ENCODE measurements at places on chromosomes 6 and 20.

GRCh38 chr20:21303872-21304586 is 898 bp downstream of the XRN2 start:
- DNase-seq, result no peak

DNA sequence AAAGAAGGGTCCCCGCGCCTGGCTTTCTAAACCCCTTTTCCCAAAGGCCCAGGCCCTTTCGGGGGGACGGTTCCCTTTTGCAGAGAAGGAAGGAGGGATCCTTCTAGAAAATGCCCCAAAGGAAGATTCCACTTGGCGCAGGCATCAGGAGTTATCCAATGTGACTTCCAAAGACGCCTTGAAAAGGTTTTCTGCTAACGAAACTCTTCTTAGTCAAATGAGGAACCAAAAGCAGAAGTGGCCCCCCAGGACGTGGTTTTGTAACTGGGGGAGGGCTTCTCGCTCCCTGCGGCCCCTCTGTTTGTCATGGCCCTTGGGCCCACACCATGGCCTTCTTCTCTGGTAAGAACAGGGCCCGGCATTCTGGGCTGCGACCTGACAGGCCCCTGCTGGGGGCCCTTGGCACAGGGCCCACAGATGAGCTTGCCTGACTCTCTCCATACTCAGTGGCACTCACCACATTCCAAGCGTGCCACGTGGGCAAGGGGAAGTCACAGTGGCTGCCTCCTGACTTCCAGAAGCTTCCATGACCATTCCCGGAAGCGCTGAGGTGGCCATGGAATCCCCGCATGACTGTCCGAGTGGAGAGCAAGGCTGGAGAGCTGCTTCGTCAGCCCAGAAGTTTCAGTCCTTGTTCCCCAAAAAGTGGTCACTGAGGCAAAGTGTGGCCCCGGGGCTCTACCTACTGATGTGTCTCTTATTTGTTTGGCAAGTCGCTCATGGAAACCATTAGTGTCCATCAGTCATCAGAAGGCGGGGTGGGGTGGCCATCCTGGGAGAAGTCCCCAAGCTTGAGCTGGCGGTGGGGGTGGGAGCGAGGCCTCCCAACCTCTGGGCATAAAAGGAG is 834 bp upstream of the CTSZ start:
- DNase-seq, result no peak

- no peak for DNase-seq
These were observed 335.1 kb downstream of the HDGFL1 start for GRCh38 chr6:22904431-22904830.

- DNase-seq, result no peak
These were observed 51.2 kb upstream of the TPD52L1 start for GRCh38 chr6:125102411-125102810.

GRCh38 chr6:99347804-99348203 is 1.7 kb downstream of the FAXC start:
- DNase-seq, result no peak

DNA sequence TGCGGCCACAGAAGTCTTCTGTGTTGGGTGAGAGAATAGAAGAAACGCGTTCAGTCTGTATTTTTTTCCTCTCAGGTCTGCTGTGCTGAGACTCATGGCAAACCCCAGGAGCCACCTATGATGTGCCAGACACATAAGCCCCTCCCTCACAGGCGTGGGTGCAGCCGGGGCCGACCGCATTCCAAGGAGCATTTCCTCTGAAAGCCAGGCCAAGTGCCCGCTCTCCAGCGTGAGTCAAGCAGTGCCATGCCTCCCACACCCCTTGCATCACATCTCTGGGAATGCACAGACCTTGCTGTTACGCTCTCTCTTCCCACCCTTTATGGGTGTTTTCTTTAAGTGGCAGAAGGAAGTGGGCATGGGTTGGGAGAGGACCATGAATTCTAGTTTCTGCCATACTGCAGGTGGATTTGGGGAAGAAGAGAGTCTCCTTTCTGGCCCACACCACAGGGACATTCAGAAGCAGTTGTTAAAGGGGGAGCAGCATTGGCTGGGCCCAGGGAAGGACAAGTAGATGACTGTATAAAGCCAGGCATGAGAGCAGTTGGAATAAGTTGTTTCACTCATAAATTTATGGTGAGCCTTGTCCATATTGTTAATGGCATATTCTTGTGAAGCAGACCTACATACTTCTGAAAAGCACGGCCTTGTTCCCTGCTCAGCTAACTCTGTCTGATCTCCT is 37.1 kb upstream of the TFAP2A start:
- DNase-seq, result no peak

GRCh38 chr20:37925265-37926165 is 22.6 kb downstream of the VSTM2L start:
- no peak for DNase-seq

GRCh38 chr6:157821342-157822033 is 1.6 kb upstream of the SNX9 start:
- DNase-seq, result no peak

DNA sequence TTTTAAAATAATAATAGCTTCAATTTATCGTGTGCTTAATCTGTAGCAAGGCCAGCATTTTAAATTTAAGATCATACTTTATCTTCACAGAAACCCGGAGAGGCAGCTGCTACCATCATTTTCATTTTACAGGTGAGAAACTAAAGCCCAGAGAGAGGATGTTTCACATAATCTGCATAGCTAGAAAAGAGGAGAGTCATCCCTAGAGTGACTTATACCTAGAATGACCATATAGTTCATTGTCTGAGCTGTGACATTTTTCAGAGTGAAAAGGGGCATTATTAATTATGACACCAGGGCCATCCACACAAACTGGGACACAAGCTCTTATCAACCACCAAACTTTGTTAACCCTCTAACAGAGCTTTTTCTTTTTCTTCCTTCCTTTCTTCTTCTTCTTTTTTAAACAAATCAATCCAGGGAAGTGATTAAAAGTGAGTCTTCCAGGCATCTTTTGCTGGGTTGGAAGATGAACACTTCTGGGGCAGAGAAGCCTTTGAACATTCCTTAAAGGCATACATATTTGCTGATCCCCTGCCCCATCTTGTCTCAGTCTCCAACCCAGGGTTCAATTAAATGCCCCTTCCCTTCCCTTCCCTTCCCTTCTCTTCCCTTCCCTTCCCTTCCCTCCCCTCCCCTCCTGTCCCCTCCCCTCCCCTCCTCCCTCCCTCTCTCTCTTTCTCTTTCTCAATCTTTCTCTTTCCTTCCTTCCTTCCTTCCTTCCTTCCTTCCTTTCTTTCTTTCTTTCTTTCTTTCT is 272.5 kb upstream of the JAG1 start:
- DNase-seq, result no peak

- no peak for DNase-seq
These were observed 3.5 kb downstream of the NUP153 start for GRCh38 chr6:17703256-17703694.

DNA sequence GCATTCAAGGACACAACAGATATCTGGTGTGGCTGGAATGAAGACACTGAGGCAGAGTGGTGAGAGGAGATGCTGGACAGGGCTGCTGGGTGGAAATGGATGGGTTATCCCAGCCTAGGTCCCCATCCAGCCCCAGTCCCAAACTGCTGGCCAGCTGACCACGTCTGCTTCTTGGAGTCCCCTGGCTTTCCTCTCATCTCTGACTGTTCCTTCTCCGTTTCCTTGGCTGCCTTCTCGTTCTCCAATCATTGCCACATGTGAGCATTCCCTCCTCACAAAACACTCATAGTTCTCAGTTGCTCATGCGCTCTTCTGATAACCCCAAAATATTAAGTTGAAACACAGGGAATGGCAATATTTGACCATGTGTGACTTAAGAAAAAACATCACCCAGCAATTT is 31.5 kb downstream of the MAFB start:
- no peak for DNase-seq

DNA sequence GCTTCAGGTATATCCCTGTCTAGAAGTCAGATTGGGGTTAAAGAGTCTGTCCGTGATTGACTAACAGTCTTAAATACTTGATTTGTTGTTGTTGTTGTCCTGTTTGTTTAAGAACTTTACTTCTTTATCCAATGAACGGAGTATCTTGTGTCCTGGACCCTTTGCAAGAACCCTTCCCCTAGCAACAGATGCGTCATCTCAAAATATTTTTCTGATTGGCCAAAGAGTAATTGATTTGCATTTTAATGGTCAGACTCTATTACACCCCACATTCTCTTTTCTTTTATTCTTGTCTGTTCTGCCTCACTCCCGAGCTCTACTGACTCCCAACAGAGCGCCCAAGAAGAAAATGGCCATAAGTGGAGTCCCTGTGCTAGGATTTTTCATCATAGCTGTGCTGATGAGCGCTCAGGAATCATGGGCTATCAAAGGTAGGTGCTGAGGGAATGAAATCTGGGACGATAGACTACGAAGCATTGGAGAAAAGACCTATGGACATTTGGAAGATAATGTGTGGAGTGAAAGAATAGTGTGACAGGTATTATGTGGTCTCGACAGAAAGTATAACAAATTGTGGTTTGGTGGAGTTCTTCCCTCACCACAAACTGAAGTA is at the start of gene HLA-DRA:
Gene HLA-DRA (plus strand): TSS at position 286 of the 613 bp plus-strand sequence. CDS start 64 bp downstream, at position 350.
- DNase-seq, result peak; percentile 20

GRCh38 chr6:36028088-36028876 is 674 bp downstream of the MAPK14 start:
- peak; percentile 39 for DNase-seq

GRCh38 chr20:43529051-43529450 is 21.6 kb downstream of the L3MBTL1 start:
- DNase-seq, result no peak

DNA sequence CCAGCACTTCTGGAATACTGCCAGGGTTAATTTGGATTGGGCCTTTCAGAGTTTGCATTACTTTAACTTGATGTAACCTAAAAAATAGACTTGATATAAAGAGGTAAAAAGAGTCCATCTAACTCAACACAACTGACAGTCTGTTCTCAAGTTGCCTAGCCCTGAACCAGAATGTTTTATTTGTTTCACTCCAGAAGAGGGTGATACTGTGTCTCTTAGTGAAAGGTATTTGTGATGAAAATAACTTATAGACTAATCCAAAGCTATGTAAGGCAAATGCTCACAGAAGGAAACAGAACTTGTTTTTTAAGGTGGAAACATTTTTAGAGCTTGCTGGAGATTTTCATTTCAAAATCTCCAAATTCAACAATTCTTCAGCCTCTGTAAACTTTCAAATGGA is 469.1 kb upstream of the RUNX2 start:
- peak; percentile 21 for DNase-seq

- no peak for DNase-seq
These were observed 52.0 kb upstream of the MTHFD1L start for GRCh38 chr6:150813319-150813992.

DNA sequence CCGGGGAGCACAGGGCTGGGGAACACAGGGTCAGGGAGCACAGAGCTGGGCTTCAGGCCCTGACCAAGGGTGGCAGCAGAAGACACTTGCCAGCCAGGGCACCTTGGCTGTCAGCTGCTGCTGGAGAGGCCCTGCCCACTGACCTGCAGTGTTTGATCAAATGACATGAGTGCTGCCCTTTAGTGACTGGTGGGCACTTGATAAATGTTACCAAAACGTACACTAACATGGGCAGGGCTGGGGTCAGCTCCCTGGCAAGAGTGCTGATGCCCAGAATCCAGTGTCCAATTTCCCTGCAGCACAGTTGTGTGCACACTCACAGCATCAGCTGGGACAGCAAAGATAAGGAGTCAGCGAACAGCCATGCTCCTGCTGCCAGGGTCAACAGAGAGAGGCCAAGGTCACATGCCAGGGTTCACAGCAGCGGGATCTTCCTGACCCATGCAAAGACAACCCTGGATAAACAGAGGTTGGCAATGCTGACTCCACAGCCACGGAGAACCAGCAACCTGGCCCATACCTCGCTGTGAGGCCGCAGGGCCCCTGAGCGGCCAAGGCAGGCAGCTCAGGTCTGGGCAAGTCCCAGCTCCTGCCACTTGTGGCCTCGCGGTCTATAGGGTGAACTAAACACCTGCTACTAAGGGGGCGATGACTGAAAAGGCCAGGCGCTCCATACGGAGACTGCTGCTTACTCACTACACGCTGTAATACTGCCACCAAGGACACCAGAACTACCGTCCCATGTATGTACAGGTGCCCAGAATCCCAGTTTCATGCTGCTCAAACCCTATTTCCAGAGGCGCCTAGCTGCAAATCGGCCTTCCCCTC is 46.3 kb downstream of the NINL start:
- no peak for DNase-seq

DNA sequence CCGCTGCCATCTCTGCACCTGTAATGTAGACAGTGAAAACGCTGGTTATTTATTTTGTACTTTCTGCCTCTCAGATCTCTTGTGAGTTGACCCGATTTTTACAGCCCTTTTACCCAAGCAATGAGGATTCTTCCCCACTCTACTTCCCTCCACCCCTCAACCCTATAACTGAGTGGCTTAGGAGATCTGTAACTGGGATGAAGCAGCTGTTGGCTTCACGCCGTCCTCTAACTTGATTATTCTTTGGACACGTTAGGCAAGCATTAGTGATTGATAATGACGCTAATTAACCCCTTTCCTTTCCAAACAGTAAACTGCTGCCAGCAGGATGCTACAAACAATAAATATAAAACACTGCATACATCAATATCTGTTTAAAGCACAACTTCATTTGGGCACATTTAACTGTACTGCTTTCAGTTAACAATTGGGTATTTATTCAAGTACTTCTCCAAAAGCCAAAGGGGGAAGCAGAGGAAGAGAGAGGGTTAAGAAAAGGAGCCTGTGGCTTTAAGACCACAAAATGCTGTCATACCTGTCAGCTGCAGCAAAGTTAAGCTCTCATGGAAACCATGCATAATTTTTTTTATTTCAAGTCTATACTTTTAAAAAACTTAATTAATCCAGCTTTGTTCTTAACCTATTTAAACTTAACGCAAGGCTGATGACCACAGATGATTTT is 21.2 kb downstream of the TFAP2A start:
- no peak for DNase-seq

DNA sequence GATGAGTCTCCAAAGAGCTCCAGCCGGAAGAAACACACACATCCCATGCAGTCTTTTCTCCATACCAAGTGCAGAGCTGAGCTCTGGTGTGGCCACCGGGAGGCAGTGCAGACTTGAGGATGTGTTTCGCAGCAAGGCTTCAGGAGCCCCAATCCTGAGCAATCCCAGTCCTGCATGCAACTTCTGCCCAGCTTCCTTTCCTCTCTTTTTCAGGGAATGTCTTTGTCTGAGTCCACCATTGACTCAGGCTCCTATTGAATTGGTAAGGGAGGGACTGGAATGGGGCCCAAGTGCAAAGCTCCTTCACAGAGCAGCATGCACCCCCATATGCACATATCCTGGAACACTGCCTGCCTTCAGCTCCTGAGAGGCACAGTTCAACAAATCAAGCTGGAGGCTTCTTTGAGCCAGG is 50.5 kb upstream of the ASIP start:
- peak; percentile 3 for DNase-seq

Measured in stimulated activated naive CD4-positive, alpha-beta T cell (primary cell).